ENCODE measurements at places on chromosomes 6 and 20.

DNA sequence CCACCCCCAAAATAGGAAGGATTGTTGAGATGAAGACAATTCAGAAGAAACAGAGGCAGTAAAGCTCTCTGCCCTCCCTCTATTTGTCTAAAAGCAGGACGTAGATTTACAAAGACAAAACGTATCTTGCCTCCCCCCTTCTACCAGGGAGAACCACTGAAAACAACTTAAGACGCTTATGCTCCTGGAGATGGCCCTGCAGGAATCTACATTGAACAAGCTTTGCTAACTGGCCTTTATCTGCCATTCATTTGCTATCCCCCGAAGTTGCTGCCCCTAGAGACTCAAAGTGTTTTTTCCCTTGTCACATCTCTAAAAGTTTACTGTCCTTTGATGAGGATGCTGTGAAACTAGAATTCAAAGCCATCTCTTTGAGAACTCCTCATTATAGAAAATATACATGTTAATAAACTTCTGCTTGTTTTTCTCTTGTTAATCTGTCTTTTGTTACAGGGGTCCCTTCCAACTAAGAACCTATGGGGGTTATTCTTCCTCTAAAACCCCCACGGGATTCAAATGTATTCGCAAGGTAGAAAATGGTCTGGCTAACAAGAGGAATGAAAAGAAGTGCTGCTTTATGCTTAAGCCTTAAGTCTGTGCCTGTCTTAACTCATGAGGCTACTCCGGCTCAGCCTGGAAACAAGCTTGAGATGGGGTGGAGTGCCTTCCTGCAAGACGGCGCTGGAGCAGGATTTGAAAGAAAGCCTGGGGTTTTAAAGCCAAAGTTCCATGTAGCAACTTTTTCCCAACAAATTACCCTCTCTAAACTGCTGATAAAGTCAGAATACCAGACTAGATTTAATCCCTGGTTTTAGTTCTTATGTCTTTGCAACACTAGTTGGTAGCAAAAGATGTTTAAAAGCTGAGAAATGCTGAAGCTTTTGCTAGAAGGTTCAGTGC is 88.0 kb downstream of the CLIC5 start:
- DNase-seq: no peak

DNA sequence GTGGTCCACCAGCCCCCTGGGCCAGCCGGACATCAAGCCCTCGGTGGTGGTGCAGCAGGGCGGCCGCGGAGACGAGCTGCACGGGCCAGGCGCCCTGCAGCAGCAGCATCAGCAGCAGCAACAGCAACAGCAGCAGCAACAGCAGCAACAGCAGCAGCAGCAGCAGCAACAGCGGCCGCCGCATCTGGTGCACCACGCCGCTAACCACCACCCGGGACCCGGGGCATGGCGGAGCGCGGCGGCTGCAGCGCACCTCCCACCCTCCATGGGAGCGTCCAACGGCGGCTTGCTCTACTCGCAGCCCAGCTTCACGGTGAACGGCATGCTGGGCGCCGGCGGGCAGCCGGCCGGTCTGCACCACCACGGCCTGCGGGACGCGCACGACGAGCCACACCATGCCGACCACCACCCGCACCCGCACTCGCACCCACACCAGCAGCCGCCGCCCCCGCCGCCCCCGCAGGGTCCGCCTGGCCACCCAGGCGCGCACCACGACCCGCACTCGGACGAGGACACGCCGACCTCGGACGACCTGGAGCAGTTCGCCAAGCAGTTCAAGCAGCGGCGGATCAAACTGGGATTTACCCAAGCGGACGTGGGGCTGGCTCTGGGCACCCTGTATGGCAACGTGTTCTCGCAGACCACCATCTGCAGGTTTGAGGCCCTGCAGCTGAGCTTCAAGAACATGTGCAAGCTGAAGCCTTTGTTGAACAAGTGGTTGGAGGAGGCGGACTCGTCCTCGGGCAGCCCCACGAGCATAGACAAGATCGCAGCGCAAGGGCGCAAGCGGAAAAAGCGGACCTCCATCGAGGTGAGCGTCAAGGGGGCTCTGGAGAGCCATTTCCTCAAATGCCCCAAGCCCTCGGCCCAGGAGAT is 1.0 kb downstream of the POU3F2 start:
- DNase-seq: no peak

GRCh38 chr6:20400456-20401204 is 1.0 kb upstream of the E2F3 start:
- DNase-seq: no peak

DNA sequence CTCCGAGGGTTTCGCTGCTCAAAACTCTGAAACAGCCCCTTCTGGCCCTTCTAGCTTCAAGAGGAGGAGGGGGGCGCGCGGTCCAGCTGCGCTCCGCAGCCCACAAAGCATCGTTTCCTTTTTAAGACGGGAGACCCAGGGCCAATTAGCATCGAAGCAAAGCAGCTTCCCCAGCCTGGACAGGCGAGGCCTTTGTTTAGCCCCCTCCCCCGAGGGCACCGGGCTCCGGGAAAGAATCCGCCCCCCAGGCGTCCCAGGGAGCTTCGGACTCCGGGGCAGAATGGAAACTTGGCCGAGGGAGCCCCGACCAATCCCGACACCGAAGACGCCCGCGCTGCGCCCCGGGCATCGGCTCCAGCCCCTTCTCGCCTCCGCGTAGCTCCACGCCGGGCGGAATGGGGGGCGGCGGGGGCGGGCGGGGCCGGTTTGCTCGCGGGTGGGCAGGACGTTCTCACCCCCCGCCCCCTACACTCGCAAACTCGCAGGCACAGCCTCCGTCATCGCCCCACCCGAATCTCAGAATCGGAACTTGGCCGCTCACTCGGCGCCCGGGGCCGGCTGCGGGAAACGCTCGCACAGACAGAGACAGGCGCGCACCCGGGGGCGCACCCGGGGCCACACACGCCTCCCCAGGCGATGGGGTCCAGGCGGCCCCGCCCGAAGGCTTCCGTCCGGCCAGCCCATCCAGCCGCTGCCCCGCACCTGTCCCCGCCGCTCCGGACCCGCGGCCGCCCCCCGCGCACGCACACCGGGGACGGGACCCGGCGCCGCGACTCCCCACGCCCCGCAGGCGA is 628 bp downstream of the NKAIN4 start:
- no peak for DNase-seq

- no peak for DNase-seq
These were observed 16.1 kb downstream of the IP6K3 start for GRCh38 chr6:33730611-33731010.

- DNase-seq: no peak
These were observed 105.1 kb upstream of the CNKSR3 start for GRCh38 chr6:154615483-154616025.

DNA sequence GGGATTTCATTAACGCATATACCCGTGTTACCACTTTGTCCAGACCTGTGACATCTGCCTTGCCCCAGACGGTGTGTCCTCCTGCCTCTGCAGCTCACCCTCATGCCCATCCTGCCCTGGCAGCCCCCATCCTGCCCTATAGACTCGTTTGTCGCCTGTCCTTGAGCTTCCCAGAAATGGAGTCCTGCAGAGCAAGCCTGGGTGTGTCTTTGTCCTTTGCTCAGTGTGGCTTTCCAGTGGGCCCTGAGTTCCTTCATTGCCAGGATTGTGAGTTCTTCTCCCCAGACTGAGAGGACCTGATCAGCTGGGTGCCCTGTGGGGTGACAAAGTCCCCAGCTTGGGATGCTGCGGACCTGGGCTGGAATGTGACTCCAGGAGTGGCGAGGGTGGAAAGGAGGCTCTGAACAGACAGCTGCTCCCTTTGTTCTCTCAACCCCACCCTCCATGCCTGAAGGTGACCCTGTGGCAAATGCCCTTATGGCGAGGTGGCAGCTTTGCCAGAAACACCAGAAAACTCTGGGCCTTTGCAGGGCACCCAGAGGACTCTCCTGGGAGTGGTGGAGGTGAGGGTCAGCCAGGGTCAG is 2.4 kb upstream of the CST3 start:
- DNase-seq: no peak

- DNase-seq: no peak
These were observed 123.0 kb downstream of the PREX1 start for GRCh38 chr20:48704761-48705160.

GRCh38 chr20:15139522-15139921 is 802.1 kb upstream of the FLRT3 start:
- DNase-seq: no peak

DNA sequence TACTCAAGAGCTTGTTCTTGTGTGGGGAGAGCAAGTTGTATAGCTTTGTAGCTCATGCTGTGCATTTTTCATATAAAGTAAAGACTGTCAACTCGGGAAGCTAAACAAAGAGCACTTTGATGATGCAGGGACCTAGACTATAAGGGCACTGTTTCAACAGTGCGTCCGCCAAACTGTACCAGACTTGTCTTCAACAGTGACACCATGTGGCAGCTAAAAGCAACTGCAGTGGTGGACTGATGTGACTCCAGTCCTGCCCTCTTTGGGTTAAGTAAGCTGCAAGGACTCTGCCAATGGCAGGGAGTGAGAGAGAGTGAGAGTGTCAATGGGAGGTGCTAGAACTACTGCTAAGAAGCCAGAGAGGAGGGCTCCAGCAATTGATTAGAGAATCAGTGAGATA is 48.1 kb upstream of the MC3R start:
- DNase-seq: no peak

DNA sequence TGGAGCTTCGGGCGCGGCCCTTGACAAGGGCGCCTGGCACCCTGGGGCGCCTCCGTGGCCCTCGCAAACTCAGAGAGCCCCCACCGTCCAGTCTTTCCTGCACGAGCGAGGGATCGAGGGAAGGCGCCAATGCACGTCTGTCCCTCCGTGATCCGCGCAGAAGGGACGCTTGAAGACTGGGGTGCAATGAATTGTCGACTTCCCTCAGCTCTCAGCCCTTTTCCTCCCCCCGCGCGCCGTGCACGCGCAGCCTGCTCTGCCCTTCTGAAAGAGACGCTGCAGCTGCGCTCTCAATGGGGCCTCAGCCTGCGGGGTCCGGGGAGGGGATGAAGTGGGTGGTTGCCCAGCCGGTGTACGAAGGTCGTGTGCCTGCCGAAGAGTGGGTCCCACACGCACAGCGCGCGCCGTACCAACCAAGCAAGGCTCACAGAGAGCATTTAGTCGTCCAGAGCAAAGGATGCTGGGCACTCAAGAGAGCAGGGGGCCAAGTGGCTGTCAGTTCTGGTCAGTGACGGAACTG is 5.5 kb upstream of the SOX4 start:
- DNase-seq: no peak

DNA sequence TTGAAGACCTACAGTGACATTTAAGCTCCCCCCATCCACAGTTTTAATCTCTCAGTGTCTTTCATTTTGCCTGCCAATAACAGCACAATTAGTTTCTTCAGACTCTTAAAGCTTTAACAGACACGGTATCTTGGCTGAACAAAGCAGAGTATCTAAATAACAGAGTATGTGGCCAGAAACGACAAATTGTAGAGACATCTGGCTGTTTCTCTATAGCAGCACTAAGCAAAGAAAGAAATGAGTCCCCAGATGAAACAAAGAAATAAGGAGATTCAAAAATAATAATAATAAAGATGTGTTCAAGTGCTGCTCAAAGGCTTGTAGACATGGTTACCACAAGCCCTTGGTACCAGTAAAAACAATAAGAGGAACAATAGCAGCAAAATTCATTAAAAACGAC is 97.8 kb upstream of the HDAC2 start:
- no peak for DNase-seq

DNA sequence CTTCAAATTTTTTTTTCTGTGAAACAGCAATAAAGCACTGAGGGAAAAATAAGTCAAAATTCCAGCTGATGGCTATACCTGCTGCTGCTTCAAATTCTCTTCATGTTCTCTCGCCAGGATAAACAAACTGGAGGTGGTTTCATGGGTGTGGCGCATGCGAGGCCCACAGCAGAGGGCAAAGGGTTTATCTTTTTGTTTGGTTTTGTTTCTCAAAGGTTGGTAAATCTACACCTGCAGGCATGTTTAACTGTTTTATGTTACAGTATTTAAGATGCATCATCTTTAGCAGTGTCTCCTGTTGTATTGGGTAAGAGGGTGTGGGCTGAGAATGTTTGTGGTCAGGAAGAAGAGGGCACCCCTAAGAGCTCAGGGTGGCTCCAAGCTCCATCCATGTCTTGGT is 342.2 kb downstream of the CDH26 start:
- no peak for DNase-seq

- no peak for DNase-seq
These were observed 19.3 kb upstream of the OPN5 start for GRCh38 chr6:47762502-47762901.

DNA sequence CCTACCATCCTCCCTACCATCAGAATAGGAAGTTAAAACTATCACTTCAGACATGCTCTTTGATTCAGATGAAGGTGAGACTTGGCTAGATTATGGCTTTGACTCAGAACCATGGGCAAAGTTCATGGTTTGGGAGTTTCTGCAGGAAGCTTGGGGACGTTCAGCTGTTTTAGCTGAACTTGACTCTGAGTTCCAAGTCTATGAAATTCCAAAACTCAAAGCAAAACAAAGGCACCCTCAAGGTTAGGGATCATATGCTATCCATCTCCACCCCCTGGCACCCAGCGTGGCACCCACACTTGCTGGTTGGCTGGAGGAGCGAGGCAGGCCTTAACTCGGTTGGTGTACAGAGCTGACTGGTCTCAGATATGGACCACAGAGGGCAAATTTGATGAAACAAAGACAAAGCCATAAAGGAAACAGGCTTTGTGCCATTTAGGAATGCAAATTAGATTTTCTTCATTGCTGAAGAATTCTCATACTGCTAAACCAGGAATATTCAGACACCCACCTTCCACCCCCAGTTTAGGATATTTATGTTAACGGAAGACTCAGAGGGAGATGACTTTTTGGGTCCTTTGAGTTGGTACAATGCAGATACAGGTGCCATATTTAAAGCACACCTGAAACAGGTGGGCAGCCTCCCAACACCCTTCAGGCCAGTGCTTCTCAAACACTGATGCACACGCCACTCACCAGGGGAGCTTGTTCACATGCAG is 88.4 kb upstream of the SLC22A16 start:
- no peak for DNase-seq

- peak; percentile 30 for DNase-seq
These were observed 129.1 kb upstream of the SPACA1 start for GRCh38 chr6:87918461-87918941.

DNA sequence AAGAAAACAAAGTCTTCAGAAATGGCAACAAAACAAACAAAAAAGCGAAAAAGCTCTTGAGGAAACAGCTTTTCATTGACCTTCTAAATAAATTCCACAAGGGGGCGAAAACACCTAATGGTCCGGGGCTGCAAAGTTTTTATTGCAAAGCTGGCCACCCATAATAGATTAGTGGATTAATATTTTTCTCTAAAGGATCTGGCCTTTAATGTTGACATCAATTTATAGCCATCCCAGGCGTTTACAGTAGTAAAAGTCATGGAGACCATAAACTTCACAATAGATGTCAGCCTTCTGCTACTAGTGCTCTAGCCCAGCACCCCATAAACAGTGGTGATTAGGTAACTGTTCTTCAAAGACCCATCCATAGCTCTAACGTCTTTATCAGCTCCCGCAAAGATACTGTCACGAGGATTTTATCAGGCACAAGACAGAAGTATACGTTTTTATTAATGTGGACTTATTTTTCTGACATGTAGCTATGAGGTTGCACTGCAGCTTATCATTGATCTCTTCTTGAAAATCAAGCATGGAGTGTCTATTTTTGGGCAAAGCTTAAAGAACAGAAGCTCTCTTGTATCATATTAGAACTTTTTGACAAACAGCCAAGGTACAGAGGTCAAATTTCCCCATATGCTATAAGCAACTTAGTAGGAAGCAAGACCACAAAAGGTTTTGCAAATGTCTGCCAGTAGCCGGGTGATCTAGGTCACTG is 4.7 kb downstream of the CITED2 start:
- peak; percentile 88 for DNase-seq

Measured in kidney glomerular epithelial cell (primary cell).